ENCODE measurements at places on chromosomes 3 and 15.

- no peak for DNase-seq
These were observed 69.1 kb upstream of the LMOD3 start for GRCh38 chr3:69191516-69191915.

DNA sequence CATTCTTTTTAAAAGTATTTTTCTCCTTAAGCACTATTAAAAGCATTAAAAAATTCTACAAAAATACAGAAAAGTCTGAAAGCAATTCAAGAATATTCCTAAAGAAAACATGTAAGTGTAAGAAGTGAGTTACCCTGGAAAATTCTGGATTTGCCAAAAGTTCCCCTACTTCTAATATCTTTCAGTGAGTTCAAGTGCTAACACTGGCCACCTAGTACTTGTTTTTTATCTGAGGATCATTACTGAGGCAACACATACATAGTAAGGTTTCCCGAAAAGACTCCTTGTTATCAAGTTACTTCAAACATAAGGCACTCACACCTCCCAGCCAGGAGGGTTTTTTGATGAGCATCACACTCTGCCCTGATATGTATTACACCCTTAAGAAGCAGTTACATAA is 158.4 kb downstream of the TIGIT start:
- DNase-seq, result no peak

GRCh38 chr15:32733281-32733680 is 15.5 kb downstream of the GREM1 start:
- no peak for DNase-seq

DNA sequence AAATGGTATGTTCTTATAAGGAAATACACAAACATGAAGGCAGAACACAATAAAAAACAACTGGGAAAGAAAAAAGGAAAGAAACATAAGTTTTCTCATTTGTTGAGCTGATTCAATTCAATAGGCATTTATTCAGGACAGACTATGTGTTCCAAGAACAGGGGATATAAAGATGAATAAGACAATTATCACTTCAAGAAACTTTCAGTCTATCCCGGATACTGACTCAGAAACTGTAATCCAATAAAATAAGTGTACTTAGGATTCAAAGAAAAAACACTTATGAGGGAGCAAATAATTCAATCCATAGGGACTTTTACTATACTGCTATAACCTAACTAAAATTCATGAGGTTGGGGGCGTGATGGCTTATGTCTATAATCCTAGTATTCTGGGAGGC is 3.5 kb upstream of the POPDC2 start:
- no peak for DNase-seq

GRCh38 chr15:93088981-93089726 is at the start of gene RGMA:
Gene RGMA, minus strand, starts transcription at chr15:93089211. Its CDS starts 279 bp downstream, at chr15:93088932.
- DNase-seq, result peak; percentile 55

- no peak for DNase-seq
These were observed 42.9 kb downstream of the CDIN1 start for GRCh38 chr15:36622197-36622795.

DNA sequence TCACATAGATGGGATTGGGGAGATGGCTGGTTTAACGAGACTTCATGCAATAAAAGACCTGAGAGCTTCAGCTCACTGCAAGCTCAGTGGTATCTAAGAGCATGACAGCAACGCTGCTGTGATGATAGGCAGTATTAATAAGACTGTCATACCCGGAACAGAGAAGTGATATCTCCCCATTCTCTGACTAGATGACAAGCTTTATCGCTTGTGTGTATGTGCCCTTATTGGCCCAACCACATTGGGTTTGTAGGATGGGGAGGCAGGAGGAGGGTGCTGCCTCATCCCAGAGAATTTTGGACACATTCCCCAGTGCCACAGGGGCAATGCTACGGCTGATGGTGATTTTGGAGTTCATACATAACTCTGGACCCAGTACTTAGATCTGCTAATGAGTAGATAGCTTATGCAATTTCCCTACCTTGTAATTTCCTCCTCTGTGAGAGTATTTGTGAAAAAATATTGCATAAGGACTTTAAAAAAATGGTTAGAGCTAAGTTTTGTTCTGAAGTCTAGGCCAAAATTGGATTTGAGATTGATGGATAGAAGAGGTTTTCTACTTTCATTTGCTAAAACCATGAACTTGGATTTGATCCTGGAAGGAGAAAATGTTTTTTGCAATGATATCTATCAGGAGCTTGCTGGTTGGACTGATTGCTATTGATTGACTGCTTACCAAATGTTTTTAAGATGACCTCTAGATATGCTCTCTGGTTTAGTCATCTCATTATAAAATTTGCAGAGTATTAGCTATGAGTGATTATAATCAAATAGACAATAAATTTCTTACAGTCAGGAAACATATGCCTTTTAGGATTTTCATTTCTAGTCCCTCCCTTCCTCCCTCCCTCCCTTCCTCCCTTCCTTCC is 14.0 kb upstream of the TMEM212 start:
- no peak for DNase-seq

DNA sequence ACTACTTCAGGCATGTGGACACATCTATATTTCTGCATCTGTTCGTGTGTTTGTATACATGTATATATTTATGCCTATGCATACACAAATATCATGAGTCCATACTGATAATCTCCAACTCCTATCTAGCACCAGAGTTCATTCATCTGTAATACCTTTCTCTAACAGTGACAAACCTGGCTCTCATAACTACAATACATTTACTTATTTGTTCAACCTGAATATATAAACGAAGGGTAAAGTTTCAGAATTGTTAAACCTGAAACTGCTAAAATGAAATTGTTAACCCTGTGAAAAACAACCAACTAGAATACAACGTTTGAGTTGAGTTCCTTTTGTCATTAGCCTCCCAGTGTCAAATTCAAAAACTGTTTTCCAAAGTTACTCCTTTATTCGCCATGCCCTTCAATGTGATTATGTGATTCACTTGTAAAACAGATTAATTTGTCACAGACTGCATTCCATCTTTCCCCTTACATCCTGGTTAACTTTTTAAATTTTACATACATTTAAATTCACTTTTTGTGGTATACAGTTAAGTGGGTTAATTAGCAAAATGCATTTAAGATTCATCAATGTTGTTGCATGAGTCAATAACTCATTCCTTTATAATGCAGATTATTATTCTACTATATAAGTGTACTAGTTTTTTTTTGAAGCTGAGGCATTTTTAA is 58.5 kb downstream of the PIK3R4 start:
- no peak for DNase-seq
